Osteocyte (in vitro differentiated cells): ENCODE measurements at places on chromosomes 1 and 21.
A peak's percentile ranks its signal among the peaks of the same experiment; 100 is the strongest.

- no peak for DNase-seq
Observed at GRCh38 chr21:41848958-41849580, 30.1 kb downstream of the PRDM15 start.

DNA sequence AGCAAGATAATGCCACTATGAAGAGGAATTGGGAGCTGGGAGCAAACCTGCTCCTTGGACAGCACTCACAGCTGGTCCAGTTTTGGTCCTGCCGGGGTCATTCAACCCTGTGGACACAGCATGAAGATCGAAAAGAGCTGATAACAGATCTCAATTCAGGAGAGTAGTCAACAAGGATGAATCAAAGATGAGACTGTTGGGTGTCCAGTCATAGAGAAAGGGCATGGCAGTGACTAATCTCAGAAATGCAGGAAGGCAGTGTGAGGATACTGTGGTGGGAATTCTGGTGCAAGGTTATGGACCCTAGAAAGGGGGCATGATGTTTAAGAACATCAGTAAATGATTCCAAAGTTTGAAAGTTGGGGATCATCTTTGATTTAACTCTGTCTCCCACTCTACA lies 261.4 kb upstream of the ZP4 start:
- no peak for DNase-seq

DNA sequence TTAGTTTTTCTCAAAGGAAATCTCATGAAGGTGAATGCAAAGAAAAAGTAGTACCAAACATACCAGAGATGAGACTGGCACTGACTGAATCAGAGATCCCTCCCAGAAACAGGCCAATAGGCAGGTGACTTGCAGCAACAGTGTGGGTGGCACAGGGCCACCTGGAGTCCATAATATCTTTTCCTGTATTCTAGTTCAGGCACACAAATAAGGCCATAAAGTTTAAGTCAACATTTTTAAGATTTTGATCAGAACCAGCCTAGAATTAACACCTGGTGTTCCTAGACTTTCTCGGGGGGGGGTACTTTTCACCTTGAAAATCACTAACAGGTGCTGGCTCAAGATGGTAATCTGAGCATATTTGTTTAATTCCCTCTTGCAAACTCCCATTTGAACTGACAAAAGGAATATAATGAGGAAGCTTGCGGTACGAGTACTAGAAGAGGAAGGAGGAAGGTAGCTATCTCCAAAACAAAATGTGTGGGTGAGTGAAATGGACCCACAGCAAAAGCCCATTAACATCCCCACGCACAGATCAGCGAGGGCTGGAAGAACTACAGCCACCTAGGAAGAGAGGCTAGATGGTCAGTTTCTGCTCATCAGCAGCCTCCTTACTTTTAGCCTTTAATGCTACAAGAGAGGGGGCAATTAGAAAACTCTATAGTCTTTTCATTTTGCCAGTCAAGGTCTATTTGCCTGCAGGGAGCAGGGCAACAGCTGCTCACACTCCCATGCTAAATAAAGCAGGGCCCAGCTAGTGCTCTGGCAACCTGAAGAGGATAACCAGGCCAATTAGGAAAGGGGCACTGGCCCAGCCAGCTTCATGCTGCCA lies 18.9 kb downstream of the SDE2 start:
- peak; percentile 49 for DNase-seq

DNA sequence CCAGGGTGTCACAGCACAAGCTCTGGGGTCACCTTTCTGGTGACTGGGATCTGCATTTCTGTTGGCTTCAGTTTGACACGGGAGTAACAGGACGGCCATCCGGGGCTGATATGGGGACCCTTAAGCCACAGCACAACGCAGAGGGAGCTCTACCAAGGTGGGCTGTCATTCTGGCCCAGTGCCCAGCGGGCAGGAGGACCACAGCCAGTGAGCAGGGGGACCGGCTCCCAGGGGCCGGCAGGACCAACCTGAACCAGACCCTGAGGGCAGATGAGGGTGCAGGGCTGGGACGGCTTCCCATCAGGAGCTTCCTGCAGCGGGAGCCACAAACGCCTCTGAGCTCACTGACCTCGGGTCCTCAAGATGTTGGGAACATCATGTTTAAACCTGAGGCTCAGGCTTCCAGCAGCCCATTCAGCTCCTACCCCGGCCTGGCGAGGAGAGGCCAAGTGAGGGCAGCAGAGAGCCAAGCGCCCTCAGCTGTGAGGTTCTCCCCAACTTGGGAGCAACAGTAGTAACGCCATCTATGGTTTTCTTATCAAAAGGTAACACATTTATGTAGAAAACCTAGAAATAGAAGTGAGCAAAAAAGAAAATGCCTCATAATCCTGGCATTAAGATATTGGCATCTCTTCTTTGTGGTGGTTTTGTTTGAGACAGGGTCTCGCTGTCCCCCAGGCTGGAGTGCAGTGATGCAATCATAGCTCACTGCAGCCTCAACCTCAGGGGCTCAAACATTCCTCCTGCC lies 26.8 kb downstream of the TMEM201 start:
- no peak for DNase-seq

GRCh38 chr21:39654951-39655350 lies 42.2 kb downstream of the B3GALT5 start:
- DNase-seq: no peak

DNA sequence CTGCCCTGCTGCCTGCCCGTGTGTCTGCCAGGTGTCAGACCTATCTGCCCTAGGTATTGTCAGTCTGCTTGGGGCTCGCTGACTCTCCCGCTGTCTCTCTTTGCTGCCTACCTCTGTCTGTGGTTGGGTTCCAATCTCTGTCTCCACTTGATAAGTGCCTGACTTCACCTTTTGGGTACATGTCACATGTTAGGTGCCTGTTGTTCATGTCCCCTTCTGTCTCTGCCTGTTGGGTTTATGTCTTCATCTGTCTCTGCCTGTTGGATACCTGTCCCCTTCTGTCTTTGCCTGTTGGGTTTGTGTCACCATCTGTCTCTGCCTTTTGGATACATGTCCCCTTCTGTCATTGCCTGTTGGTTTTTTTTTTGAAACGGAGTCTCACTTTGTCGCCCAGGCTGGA lies 14.6 kb downstream of the RPS6KA1 start:
- DNase-seq: no peak

DNA sequence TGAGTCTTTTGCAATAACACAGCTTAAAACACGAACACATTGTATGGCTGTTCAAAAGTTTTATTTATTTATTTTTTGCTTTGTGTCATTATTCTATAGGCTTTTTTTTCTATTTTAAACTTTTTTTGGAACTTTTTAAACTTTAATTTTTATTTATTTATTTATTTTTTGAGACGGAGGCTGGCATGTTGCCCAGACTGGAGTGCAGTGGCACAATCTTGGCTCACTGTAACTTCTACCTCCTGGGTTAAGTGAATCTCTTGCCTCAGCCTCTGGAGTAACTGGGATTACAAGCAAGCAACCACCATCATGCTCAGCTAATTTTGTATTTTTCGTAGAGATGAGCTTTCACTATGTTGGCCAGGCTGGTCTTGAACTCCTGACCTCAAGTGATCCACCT lies 88.3 kb upstream of the GADD45A start:
- DNase-seq: no peak

- DNase-seq: no peak
Observed at GRCh38 chr1:154208677-154209388, 2.7 kb upstream of the CFAP141 start.

GRCh38 chr1:66642992-66643391 lies 109.0 kb downstream of the SGIP1 start:
- no peak for DNase-seq

- no peak for DNase-seq
Observed at GRCh38 chr1:70051926-70052325, 153.5 kb downstream of the LRRC40 start.

DNA sequence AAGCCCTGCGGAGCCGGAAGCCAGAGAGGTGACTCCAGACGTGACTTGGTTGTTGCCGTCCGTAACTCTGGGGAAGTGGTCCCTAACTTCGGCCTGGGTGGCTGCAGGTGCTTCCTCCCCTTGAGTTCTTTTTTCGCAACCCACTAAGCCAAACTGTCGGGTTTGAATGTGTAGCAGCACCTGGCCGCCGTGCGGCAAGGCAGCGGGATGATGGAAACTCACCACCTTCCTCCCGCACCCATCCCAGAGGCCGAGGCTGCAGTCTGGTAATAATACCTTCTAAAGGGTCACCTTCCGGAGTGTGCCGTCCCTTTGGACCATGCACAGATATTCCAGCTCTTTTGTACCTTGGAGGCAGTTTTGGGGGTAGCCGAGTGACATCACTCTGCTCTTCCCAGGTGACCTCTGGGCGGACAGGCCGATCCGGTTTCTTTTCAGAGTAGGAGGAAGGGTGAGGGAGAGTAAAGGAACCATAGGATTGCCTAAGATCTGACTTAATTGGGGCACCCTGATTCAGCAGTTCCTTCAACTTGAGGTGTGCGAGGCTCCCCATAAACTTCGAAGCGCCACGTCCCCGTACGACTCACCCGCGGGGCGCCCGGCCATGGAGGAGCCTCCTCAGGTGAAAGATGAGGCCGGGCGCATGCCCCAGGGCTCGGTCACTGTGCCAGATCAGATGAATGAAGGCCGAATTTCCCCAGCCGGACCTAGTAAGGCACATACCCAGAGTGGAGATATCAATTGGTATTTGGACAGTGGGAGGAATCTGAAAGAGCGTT lies 1.0 kb downstream of the KCNK1 start:
- no peak for DNase-seq
